CD4-positive, alpha-beta T cell treated with Interleukin-4 for 4 hours (primary cell): ENCODE measurements at places on chromosomes 4 and X.

DNA sequence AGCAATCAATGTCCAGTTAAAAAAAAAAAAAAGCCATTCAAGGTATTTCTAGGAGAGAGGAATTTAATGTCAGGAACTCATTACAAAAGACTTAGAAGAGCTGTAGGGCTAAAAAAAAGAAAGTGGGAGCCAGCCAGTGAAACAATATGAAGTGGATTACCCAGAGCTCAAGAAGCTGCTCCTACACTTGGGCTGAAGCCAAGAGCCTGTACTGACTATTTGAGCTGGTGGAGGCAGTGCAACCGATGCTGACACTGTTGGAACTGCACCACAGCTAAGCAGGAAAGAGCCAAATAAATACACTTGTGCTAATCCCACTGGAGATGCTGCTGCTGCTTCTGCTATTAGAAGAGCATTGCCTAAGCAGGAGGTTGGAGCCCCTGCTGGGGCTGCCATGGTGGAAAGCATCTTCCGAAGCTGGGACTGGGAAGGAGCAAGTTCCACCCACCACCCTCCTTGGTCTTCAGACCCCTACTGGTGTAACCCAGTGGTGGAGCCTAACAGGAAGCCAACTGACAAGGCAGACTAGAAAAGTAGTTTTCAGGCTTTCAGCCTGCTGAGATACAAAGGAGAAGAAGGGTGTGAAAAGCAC lies 65.4 kb downstream of the CXXC4 start:
- DNase-seq, result no peak

- no peak for DNase-seq
Measured at GRCh38 chr4:150769248-150769647, 187.3 kb downstream of the MAB21L2 start.

GRCh38 chr4:173415885-173416653 lies 17.2 kb upstream of the SCRG1 start:
- no peak for DNase-seq

- DNase-seq, result no peak
Measured at GRCh38 chr4:82033862-82034261, 339.9 kb downstream of the HNRNPD start.

DNA sequence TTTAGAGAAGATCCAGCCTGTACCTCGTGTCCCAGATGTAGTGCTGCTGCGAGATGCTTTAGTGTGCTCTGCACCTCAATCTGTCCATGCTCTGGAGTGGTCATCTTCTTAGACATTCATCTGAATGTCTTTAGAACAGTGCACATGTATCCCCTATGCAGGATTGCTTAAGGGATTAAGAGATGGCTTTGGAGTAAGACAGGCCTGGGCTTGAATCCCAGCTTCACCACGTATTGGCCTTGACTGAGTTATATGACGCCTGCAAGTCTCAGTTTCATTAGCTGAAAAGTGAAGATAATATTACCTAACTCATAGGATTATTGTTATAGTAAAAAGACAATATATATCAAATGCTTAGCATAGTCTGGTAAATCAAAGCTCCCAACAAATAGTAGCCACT lies 98.3 kb downstream of the NFKB1 start:
- no peak for DNase-seq

DNA sequence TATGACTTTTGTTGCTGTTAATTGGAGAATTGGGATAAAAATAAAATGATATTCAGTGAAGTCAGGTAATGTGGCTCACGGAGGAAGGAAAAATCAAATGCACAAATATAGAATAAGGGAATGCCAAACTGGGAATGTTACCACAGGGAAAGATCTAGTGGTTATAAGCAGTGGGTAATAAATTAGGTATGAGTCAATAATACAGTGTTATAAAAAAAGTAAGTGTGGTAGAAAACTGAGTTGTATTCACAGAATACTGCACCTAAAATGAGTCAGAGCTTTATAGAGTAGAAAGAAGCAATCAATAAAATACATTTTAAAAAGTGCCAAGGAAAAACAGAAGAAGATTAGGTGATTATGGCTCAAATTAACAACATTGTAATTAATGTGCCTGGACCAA lies 34.5 kb downstream of the INTS12 start:
- DNase-seq, result no peak

DNA sequence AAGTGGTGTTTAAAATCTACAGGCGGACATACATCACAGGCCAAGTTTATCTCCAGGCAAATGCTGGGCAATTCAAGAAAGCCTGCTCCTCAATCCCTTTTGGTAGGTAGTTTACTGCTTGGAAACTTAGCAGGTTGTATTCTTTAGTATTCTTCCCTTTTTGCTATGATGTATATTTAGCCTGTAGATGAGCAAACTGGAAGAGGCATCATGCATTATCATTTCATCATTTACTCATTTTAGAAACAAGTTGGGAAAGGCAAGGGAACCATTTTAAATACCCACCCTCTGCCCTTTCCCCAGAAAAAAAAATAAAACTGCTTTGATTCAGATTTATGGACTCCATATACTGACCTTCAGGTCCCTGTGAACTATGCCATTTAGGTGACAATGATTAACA lies 213.2 kb downstream of the CAMK2D start:
- DNase-seq, result no peak

GRCh38 chr4:4430492-4431195 lies 43.7 kb downstream of the NSG1 start:
- DNase-seq, result peak; percentile 43

DNA sequence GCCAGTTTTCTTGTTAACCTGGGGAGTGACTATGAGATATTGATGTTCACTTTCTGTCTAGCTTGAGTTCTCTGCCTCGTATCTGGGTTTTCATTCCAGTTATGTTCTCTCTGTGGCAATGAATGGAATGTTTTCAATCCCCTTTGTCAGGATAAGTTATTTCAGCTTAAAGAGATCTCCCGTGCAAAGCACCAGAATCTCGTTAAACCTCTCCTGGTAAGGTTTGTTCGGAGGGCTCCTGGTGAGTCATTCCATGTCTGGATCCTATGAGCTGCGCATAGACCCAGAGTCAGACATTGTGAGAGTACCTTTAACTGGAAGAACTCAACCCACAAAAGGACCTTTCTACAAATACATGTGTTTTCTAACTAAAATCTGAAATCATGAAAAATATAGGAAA lies 51.0 kb downstream of the KDR start:
- no peak for DNase-seq

- DNase-seq, result no peak
Measured at GRCh38 chr4:31929676-31930345, 1209.6 kb downstream of the PCDH7 start.

DNA sequence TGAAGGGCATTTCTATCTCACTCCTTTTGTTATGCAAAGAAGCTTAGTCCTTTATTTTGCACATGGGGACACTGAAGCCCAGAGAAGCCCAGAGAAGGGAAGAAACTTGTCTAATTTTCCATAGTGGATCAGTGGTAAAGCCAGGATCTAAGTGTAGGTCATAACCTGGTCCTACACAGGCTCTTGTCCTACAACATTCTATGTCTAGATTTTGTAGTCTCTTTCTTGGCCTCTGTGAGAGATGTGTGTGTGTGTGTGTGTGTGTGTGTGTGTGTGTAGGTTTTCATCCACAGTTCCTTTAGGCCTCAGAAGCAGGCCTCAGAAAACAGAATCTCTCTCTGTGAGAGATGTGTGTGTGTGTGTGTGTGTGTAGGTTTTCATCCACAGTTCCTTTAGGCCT lies 38.3 kb downstream of the VSIG4 start:
- DNase-seq, result no peak

DNA sequence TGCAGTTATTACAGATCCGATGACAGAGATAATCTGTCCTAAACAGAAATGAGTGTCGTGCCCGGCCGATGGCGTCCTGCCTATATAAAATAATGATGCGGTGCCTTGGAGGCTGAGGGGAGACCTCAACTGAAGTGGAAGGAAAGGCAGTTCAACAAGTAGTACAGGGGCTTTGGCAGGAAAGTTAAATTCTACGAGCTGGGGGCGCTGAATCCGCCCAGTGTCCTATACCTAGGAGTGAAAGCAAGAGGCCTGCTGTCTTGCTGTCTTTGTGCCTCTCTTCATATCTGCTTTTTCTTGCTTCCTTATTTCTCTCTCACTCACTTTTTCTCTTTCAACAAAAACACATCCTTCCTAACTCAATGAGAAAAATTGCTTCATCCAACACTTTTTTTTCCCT lies 82.2 kb upstream of the PRPS2 start:
- no peak for DNase-seq

DNA sequence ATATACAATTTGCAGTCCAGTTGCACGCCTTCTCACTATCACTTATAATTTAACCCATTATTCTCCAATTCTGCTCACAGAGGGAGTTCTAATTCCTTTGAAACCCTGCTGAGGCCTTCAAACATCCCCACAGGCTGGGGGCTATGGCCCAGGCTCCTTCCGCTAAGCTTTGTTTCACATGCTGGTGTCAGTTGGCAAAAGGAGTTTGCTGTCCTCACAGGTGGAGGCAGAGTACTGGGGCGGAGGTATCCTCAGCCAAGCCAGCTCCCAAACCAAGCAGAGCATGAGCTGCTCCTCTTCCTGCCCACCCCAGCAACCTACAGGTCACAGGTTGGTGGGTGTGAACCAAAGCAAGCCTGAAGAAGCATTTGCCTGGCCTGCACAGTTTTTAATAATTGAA lies 21.5 kb downstream of the BTC start:
- no peak for DNase-seq

DNA sequence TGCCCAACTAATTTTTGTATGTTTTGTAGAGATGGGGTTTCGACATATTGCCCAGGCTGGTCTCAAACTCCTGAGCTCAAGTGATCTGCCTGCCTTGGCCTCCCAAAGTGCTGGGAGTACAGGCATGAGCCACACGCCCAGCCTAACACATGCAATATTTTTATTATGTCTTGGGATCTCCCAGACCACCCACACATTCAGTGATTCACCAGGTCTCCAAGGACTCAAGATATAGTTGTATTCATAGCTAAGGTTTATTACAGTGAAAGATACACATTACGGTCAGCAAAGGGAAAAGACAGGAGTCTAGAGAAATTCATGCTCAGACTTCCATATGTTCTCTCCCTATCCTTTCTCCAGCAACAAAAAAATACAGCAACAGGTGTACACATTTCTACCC lies 25.5 kb upstream of the FAM120C start:
- DNase-seq, result no peak

GRCh38 chr4:80070880-80071603 lies 2.0 kb downstream of the ANTXR2 start:
- no peak for DNase-seq

DNA sequence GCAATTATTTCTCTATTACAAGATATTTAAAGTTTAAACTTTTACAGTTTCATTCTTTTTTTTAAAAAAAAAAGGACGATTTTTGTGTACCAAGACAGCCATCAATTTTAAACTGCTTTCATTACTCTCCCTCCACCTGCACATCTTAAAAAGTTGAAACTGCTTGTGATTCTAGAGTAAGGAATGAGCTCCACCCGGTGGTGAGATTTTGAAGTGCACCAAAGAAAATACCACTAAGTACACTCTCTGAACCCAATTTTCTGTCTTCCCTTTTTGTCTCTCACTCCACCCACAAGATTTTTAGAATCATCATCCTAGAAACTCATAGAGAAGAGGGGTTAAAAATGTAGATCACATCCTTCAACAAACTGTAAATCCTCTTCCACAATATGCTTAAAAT lies 91.3 kb upstream of the WDR44 start:
- DNase-seq, result peak; percentile 32

- DNase-seq, result no peak
Measured at GRCh38 chr4:65021737-65022136, 612.5 kb upstream of the TECRL start.

GRCh38 chrX:15882704-15883539 lies 28.3 kb upstream of the AP1S2 start:
- DNase-seq, result no peak

DNA sequence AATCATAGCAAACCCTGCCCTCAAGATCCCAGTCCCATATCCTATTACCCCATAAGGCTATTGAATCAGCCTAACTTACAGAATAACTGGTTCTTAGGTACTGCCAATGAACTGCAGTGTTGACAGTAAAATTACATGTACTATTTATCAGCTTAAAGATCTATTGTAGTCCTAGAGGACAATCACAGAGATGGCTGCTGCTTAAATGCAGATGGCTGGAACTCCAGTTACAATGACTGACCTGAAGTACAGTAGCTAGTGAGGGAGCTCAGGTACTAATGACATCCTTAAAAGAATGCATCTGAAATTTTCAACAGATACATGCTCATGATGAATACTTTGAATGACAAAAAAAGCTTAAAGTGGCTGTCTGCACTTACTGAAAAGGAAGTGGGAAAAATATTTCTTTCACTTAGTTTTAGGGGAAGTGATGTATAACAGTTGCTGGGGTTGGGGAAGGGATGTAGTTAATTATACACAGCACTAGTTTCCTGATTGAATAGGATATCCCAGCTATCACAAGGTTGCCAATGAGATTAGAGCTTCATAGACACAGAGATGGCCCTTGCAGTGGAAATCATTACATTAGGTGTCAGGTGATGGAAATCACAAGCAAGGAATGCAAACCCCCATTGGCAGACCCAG lies 42.0 kb downstream of the USP26 start:
- no peak for DNase-seq

- DNase-seq, result peak; percentile 26
Measured at GRCh38 chrX:7996414-7996813, 69.2 kb upstream of the PNPLA4 start.

- DNase-seq, result no peak
Measured at GRCh38 chrX:123340696-123341095, 156.6 kb downstream of the GRIA3 start.

DNA sequence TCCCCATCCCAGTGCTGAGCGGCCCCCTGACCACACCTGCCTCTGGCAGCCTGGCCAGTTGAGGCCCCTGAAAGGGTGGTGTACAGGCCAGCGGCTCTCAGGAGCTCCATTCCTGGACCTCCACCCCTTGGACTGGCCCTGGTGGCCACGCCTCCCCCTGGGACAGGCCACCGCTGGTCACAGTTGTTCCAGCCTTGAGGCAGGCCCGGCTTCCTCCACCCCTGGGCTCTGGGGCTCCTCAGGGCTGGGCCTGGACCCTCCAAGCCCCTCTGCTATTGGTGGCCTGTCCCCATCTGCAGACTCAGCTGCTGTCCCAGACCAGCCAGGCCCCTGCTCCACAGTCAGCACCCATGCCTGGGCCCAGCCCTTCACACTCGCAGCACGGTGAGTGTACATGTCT lies 93.2 kb upstream of the NKX1-1 start:
- no peak for DNase-seq

- DNase-seq, result no peak
Measured at GRCh38 chr4:183571350-183571941, 66.6 kb downstream of the ING2 start.

GRCh38 chrX:44082829-44083228 lies 109.6 kb upstream of the NDP start:
- DNase-seq, result no peak

GRCh38 chr4:38989487-38989886 lies 42.7 kb downstream of the TMEM156 start:
- no peak for DNase-seq

DNA sequence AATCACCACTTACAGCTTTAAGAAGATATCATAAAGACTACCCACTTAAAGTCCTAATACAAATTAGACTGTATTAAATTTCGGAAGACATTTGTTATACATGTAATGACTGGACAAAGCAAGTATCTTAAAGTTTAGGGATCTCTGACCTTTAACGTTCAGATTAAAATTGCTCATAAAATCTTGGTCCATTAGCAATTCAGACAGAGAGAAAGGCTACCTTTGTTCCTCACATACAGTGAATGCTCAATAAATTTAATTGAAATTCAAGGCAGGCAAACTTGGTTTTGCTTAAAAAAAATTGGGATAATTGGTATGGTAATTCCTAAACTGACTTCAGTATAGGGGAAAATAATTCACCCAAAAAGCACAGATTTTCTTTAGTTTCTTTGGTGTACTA lies 285.9 kb upstream of the EMCN start:
- DNase-seq, result no peak
